ENCODE measurements at places on chromosomes 3 and 15.

- no peak for DNase-seq
Observed at GRCh38 chr3:83628471-83628870, 1330.3 kb upstream of the CADM2 start.

DNA sequence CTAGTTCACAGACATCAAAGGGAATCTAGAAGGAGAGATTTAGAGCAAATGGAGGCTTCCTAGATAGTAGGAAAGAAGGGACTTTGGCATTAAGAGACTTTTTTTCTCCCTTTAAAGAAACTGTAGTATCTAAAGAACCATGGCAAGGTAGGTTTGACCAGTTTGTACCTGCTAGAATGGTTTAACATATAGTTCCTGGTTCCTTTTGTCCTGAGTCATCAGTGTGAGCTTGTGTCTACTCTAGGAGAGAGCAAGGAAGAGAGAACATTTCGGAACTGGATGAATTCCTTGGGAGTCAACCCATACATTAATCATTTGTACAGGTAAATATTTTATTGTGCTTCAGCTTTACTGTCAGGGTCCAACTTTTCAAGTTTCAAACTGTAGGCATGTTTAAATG lies 29.6 kb upstream of the TRPC1 start:
- DNase-seq, result no peak

GRCh38 chr3:72529081-72529480 lies 319.2 kb downstream of the SHQ1 start:
- no peak for DNase-seq

- DNase-seq, result no peak
Observed at GRCh38 chr15:74903676-74904075, 3.0 kb downstream of the FAM219B start.

GRCh38 chr3:185527364-185527763 lies 25.0 kb downstream of the LIPH start:
- no peak for DNase-seq

- peak; percentile 52 for DNase-seq
Observed at GRCh38 chr3:127970966-127971592, 56.0 kb downstream of the KBTBD12 start.

- DNase-seq, result no peak
Observed at GRCh38 chr3:197356275-197356674, 57.9 kb upstream of the DLG1 start.

DNA sequence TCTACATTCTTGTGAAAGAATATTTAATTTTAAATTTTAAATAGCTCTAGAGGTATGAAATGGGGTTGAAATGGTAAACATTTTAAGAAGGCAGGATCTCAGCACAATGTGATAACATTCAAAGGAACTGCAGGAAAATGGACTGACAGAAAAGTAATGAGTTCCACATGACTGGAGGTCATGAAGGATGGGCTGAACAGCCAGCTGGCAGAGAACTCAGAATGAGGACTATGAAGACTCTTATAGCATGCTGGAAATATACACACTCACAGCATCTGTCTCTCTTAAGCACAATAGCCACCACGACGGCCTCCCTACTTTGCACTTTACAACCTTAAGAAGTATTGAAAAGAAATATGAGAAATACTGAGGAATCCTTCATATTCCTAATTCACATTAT lies 94.7 kb downstream of the TNIK start:
- peak; percentile 37 for DNase-seq

GRCh38 chr3:107663266-107663665 lies 140.5 kb downstream of the BBX start:
- no peak for DNase-seq

GRCh38 chr3:135503760-135504686 lies 461.5 kb upstream of the PPP2R3A start:
- peak; percentile 79 for DNase-seq

DNA sequence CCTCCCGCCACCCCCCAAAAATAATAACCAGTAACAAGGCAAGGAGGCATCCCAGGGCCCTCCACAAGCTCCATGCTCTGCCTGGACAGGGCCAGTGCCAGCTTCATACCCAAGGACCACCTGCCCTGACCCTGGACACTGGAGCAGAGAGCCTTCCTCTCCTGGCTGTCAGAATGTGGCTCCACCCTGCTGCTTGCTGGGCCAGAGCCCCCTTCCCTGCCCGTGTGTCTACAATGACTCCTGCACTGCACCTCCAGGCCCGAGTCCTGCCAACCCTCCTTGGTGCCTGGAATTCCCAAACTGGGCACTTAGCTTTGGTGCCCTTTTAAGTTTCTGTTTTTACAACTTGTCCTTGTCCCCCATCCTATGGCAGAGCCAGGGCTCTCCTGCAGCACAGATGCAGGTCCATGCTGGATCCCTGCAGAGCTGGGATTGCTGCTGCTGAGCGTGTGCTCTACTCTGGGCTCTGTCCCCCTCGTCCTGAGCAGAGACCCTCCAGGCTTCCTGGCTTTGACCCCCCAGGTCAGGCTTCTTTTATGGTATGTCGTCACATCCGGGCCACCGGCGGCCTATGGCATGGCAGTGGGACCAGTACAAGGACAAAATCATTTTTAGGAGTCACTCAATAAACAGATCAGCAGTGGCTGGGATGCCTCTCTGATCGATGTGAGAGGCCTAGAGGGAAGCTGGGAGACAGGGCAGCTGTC lies 11.4 kb upstream of the SNRPA1 start:
- DNase-seq, result no peak

DNA sequence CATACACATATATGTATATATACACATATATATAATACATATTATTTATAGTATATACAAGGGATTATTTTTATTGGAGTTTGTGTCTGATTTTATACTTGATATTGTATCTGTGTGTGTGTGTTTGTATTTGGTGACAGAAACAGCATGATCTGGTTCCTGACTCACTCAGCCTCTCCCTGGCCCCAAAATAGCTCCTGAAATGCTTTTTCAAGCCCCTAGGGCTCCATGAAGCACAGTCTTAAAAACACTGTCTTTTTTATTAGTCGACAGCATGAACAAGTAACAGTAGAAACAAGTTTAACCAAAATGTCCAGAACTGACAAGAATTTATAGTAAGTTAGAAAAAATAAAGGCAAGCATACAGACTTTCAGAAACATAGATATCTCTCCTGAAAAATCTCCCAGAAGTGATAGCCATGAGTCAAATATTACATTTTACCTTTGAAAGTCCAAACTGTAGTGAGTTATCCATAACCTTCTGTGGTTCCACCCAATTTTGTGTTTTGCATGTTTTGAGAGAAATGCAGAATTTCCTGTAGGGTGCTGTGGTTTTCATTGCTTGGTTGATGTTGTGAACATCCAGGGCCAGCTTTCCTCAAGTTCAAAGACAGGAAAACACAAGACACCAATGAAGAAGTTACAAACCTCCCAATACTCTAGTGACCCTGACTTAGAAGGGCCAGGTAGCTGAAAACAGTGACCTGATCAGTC lies 98.5 kb upstream of the CCDC80 start:
- DNase-seq, result no peak

- no peak for DNase-seq
Observed at GRCh38 chr3:173739726-173740125, 342.2 kb downstream of the NLGN1 start.

GRCh38 chr3:154040283-154040682 lies 80.9 kb upstream of the ARHGEF26 start:
- DNase-seq, result no peak

- no peak for DNase-seq
Observed at GRCh38 chr3:134883697-134884385, 88.8 kb downstream of the EPHB1 start.

DNA sequence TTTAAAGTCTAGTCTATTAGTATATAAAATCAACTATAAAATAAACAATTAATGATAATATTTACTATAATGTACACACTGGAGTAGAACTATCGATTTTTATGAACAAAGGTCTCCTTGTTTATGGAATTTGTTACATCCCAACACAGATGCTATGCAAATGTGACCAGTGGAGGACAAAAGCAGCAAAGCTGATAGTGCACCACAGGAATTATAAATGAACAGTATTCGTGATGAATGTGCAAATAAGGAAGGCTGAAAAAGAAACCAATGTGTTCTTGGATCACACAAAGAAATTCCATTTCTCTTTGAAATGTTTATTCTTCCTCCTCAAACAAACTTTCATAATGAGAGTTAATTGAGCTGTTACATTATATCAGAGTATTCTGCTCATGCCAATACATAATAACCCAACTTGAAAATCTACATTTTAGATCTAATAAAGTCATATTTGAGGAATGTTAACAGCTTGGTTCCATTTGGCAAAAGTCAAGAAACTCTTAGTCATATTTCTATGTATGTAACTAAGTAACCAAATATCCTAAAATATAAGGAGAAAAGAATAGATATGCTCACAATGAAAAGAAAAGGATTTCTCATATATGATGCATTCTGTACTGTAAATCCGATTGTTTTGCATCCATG lies 79.3 kb downstream of the NEK10 start:
- no peak for DNase-seq

GRCh38 chr15:92881802-92882696 lies 18.1 kb upstream of the CHD2 start:
- peak; percentile 95 for DNase-seq

- no peak for DNase-seq
Observed at GRCh38 chr3:10371167-10371566, 50.3 kb upstream of the SEC13 start.

DNA sequence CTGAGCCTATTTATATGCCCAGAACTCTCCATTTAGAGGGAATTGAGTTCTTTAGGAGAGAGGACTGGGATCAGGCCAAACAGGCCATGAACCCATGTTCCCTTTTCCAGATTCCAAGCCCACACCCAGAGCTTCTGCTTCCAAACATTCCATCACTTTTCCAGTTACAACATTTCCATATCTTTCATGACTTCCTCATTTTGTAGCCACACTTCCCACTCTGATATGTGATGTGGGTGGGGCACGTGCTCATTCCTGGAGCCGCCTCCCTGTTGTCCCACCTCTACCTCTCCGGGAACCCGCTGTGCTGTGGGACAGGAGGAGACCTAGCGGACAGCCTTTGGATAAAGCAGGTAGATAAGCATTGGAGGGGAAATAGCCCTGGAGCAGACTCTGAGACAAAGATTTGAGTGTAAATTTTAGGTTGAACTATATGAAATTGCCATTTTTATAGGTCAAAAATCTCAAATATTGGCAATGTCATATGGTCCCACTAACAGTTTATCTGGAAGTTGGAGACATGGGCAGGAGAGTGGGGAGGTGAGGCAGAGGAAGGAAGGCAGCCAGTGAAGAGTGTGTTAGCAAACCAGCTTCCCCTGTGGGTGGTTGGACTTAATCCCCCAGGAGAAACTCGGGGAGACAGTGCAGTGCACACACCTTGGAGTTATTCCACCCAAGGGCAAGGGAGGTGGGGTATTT lies 31.8 kb downstream of the CYP8B1 start:
- no peak for DNase-seq

GRCh38 chr3:24060055-24060454 lies 115.0 kb downstream of the NR1D2 start:
- no peak for DNase-seq

- no peak for DNase-seq
Observed at GRCh38 chr3:3154879-3155610, 24.4 kb downstream of the CRBN start.

DNA sequence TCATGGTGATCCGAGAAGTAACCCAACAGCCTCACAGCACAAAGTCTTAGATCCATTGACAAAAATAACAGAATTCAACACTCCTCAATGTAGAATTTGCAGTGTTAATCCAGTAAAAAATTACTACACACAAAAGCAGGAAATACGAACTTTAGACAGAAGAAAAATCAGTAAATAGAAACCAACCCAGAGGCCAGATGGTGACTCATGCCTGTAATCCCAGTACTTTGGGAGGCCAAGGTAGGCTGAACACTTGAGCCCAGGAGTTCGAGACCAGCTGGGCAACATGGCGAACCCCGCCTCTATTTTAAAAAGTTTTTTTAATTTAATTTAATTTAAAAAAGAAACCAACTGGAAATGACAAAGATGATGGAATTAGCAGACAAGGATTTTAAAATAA lies 36.1 kb downstream of the SELENOT start:
- no peak for DNase-seq

DNA sequence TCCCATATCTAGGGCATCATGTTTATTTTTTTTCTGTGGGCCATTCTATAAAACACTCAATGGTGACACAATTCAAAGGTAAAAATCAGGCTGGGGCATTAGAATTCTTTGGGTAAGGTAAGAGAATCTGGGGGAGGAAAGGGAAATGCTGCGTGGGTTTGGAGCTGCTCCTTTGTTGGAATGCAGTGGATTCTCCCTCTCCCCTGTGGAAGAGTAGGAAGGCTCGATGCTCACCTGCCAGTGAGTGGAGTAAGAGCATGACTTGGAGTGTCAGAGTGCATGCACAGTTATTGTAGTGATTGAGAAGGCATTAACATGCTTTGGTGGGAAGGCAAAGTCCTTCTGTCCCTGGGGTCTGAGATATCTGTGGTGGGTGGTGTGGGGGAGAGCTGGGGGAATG lies 280.0 kb downstream of the PDCD6IP start:
- DNase-seq, result no peak

GRCh38 chr3:146493221-146493620 lies 23.9 kb upstream of the PLSCR2 start:
- DNase-seq, result no peak

- DNase-seq, result no peak
Observed at GRCh38 chr3:188309437-188310269, 155.7 kb downstream of the LPP start.

DNA sequence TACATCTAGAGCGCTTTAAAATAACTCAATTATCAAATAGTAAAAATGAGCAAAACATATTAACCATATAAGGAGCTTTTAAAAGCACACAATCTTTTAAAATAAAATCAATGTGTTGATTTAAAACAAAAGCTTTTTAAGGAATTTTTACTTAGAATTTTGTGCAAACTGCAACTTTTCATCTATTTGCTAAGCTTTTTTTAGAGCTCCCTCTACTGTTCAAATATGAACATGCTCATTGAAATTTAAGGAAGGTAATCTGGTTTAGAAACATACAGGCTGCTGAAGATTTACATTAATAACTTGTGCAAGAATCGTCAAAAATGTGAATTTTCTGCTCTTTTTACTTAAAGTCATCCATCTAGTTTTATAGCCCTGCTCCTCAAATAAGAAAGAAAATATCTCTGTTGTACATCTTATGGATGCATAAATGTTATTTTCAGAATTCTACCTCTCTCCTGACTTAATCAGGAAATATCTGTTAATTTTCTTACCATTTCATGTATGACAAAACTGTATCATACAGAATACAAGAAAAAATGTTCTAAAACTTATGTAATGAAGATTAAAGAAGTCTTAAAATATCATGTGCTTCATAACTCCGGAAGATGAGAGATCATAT lies 469.4 kb upstream of the ROBO2 start:
- DNase-seq, result no peak

GRCh38 chr3:129836381-129837064 lies 57.0 kb downstream of the TMCC1 start:
- DNase-seq, result no peak

- no peak for DNase-seq
Observed at GRCh38 chr3:195549931-195550519, 6.9 kb upstream of the PPP1R2 start.

- DNase-seq, result no peak
Observed at GRCh38 chr3:40995271-40995670, 204.0 kb upstream of the CTNNB1 start.

- no peak for DNase-seq
Observed at GRCh38 chr3:149860881-149861280, 47.9 kb downstream of the RNF13 start.

Data from NCI-H2029 (cell line).